ENCODE measurements at places on chromosomes 7 and 10.
A peak's percentile ranks its signal among the peaks of the same experiment; 100 is the strongest.

GRCh38 chr10:132542819-132543218 is 5.2 kb downstream of the INPP5A start:
- ATAC-seq, result no peak

DNA sequence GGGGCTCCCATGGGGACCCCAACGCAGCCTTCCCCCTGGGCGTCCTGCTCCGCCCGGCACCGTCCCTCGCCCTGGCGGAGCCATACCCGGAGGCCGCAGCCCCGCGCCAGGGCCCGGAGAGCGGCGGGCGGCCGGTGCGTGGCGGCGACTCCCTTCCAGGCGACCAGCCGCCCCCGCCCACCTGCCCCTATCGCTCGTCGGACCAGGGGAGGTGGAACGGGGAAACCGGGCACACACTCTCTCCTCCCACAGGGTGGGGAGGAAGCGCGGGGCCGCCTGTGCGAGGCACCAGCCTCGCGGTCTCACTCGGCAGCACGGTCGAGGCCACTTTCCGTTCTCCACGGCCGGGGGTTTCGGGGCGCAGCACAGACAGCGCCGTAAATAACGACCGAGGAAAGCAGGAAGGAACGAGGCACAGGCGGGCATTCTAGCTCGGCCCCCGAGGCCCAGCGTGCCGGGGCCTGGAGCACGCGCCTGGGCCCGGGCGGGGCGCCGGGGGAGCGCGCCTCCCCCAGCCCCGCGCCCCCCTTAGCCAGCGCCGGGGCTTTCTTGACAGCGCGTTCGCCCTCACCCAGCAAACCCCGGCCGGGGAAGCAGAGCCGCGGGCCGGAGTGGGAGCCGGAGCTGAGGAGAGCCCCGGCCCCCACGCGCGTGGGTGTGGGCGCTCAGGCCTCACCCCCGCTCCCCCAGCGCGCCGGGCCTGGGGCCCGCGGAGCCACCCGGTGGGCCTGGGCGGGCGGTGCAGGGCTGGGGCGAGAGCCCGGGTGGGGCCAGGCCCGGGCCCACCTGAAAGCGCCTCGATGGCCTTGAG is 936 bp downstream of the IGF2BP3 start:
- peak; percentile 37 for ATAC-seq

- peak; percentile 42 for ATAC-seq
These were observed at the start of gene SHOC2 for GRCh38 chr10:110919349-110919931. SHOC2 (plus strand) TSS chr10:110919604; CDS start chr10:110964359, 44,755 bp downstream.

DNA sequence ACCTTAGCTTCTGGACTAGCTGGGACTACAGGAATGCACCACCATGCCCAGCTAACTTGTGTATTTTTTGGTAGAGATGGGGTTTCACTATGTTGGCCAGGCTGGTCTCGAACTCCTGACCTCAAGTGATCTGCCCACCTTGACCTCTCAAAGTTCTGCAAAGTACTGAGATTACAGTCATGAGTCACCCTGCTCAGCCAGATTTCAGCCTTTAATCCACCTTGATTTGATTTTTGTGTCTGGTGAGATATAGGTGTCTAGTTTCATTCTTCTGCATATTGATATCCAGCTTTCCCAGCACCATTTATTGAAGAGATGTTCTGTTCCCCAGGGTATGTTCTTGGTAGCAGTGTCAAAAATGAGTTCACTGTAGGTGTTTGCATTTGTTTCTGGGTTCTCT is 20.1 kb upstream of the CYP3A7 start:
- no peak for ATAC-seq

GRCh38 chr7:22173685-22174573 is 183.0 kb downstream of the RAPGEF5 start:
- peak; percentile 66 for ATAC-seq

- ATAC-seq, result no peak
These were observed 2.0 kb upstream of the ZMYND11 start for GRCh38 chr10:132946-133898.

DNA sequence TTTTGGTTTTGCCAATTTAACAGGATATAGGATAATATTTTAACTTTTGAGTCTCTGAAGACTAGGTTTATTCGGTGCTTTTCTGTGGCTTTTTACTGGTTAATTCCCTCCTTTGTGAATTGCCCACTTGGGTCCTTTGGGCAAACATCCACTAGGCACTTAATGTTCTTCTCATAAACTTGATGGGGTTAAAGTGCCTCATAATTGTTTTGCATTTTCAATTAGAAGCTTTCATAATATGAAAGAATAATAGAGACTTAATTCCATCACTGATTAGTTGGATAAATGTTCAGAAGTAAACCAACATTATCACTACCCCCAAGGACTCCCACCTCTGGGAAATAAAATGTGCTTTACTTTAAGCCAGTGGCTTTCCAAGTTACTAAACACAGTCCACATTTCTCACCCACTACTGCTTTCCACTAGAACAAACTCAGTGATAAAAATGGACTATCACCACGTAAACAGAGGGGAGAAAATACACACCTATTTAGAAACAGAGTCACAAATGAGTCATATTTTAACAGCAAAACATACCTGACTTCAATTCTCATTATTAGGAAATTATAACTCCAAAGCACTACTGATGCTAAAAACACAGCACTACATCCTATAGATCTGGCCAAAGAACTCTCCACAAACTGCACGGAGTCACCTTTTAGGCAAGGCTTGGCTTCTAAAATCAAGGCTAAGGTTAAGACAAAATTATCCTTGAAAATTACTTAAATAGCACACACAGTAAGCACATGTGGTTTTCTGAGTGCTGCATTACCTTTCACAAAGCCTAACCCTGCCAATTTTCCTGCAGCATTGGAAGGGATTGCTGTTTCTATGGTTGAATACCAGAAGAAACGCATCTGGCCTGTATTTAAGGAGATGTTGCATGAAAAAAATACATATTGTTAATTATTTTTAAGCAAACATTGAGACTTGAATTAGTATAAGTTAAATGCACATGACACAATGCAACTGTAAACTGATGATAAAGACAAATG is 41.2 kb downstream of the PARD3 start:
- no peak for ATAC-seq

- ATAC-seq, result no peak
These were observed 296.0 kb upstream of the IMMP2L start for GRCh38 chr7:111858331-111858730.

DNA sequence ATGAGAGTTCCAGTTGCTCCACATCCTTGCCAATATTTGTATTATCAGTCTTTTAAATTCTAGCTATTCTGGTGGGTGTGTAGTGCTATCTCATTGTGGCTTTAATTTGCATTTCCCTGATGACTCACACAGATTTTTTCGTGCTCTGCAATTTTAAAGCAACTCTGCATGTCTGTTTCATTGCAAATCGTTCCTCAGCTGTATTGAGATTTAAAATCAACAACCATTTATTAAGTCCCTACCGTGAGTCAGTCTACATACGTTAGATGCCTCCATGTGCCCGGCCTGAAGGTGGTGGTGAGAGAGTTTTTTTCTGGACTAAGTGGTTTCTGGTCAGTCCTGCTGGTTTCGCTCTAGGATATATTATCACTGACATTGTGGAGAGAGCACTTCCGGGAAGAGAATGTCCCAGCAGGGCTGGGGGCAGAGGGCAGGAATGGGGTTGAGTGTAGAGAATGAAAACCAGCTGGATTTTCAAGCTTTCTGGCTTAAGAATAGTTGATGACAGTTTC is 8.4 kb upstream of the HYCC1 start:
- ATAC-seq, result peak; percentile 17
